ENCODE measurements at places on chromosomes 11 and 22.

DNA sequence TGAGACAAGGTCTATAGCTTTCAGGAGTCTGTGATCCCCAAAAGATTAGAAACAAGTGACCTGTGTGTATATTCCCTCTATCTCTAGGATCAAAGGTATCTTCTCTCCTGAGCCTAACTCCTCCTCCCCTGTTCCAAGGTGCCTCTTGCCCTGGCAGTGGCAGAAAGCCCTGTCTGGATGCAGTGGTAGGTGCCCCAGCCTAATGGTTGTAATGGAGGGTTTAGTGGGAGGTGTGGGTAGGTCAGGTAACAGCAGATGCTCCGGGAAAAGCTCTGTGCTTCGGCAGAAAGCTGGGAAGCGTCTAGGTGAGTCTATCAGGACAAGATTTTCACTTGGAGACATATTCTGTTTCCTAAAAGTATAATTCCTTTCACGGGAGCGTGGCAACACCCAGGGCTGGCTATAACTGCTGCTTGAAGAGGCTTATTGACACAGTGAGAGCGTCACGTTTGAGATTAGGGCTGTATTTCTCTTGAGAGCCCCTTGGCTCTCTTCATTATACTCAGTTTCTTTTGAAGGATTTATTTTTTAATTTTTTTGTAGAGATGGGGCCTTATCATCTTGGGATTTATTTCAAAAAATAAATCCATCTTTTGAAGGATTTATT lies 49.5 kb downstream of the PRR5L start:
- peaks cover 38% of the 10 kb centered on the region for H3K4me1 ChIP-seq
- no peak overlapping the region for H3K4me3 ChIP-seq
- peaks cover 51% of the 10 kb centered on the region for H3K27me3 ChIP-seq
- H3K36me3 ChIP-seq = no peaks in the 10 kb centered on the region

GRCh38 chr22:30668386-30668710 lies 673 bp upstream of the DUSP18 start:
- no peak overlapping the region for H3K27ac ChIP-seq
- peaks cover 4% of the 10 kb centered on the region for H3K36me3 ChIP-seq
- H3K4me1 ChIP-seq = peaks cover 11% of the 10 kb centered on the region

DNA sequence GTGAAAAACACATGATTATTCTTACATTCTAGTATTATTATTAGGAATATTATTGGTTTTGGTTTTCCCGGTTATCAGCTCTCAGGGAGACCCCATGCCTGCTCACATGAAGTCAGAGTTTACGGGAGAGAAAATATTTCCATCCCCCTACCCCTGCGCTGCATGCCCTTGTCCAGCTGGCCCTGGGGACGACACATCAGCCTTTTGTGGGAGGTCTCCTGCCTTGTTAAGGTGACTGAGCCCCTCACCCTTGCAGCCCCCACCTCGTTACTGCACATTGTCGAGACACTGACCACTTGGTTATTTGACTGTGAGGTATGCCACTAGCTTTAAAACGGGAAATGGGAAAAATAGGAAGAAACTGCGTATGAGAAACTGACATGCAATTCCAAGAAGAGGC lies 63.0 kb downstream of the PARVG start:
- H3K27me3 ChIP-seq = peaks cover 9% of the 10 kb centered on the region
- no peaks in the 10 kb centered on the region for H3K36me3 ChIP-seq
- H3K4me3 ChIP-seq = no peak overlapping the region
- no peaks in the 10 kb centered on the region for H3K4me1 ChIP-seq
- no peak overlapping the region for H3K27ac ChIP-seq

GRCh38 chr22:43994006-43994405 lies 30.1 kb upstream of the PARVB start:
- peaks cover 24% of the 10 kb centered on the region for H3K4me1 ChIP-seq
- no peak overlapping the region for H3K27ac ChIP-seq
- H3K27me3 ChIP-seq = no peaks in the 10 kb centered on the region
- H3K4me3 ChIP-seq = no peak overlapping the region
- DNase-seq = no peak
- H3K36me3 ChIP-seq = peaks cover 43% of the 10 kb centered on the region

Measured in activated naive CD8-positive, alpha-beta T cell treated with anti-CD3 and anti-CD28 coated beads for 36 hours (primary cell).